ENCODE measurements at places on chromosomes 2 and 18.

DNA sequence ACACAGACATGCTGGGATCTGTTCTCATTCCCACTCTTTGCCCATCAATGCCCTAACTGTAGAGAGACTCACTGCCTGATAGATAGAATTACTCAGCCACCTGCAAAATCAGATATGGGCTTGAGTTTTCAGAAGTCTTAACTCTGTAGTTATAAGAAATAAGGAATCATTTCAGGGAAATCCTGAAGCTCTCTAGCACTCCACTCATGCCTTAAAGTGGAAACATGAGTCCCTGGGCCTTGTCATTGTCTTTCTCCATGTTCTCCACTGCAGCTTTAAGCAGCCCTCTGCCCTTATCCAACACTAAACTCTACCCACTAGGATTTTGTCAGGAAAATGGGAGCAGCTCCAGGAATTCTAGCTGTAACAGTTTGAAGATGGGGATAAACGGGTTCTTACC, 192.5 kb downstream of the SNTG2 start:
- DNase-seq: no peak

DNA sequence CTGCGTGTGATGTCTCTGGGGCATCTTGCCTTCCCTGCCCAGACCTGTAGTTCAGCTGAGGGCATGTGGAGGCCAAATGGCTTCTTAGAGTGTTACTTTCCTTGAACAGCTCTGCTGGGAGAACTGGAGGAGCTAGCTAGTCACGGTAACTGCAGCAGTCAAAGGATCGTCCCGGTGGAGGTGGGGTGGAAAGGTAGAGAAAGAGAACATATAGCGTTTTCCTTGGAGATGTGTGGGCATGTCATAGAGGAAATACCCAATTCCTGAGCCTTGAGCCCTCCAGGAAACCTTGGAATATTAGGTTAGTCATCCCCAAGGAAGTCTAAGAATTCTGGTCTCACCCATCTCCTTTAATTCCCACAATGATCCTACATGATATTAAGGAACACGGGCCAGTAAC, 33.5 kb upstream of the IL37 start:
- DNase-seq: no peak

DNA sequence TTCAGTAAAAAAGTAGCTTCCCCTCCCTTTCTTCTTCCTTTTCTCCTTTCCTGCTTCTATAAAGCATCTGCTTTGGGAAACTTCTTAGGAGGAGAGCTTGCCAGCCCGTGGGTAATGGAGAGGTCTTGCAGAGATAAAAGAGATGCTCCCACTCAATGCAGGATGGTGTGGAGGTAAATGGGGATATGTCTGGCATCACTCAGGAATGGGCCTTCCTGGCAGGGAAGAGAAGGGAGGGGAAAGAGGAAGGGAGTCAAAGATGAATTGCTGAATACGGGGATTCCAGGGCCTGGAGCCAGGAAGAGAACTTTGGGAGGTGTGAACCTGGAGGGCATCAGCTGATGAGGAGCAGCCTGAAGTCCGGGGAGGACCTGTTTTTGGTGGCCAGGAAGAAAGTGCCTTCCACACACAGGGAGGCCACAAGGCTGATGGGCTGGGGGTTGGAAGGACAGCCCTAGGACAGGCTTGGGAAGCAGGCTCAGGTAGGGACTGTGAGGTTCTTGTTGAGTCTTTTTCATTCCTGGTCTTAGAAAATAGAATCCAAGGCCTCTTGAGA, 25.2 kb downstream of the IL1B start:
- no peak for DNase-seq

DNA sequence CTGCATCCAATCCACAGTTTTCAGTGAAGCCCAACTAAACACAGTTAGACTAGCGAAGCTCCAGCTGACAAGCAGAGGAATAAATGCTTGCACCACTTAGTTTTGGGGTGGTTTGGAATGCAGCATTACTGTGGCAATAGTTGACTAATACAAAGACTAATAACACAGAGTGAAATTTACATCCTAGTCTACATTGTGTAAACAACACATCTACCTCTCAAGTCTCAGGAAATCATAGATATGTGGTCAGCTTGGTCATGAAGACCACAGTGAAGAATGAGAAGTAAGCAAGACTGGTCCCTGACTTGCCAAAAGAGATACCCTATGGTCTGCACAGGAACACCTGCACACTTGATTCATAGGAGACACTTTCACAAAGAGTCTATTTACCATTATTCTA, 155.1 kb upstream of the TANK start:
- no peak for DNase-seq

DNA sequence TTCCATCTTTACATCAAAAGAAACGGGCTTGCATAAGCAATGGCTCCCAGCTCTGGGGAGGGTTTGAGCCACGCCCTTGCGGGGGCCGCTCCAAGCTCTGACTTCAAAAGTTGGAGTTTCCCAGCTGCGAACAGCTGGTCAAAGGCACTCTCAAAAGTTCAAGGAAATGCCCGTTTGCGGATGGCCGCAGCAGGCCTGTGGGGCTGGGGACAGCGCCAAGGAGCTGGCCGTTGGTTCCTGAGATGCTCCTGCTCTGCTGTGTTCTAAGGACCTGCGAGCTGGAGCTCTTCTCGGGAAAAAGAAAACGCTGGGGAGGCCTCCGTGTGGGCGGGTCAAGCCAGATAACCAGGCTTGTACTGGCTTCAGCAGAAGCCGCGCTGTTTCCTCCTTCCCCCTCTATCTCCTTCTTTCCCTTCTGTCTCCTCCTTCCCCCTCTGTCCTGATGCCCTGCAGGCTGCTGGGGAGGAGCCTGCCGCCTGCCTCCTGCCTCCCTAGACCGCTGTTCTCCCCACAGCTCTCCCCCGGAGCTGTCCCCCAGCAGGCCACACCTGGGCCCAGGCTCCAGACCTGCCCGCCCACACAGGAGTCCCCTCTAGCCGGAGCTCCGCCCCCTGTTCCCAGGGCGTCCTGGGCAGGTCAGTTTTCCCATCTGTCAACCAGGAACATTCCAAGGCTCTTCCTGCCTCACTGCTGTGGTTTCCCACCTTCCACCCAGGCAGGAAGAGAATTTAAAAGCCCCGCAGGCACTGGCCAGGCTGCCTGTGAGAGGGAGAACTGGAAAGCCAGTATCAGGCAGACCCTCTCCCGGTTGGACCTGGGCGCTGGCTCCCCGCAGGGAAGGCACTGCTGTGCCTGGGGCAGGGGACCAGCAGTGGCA, 14.1 kb downstream of the KLF11 start:
- DNase-seq: peak; percentile 75

DNA sequence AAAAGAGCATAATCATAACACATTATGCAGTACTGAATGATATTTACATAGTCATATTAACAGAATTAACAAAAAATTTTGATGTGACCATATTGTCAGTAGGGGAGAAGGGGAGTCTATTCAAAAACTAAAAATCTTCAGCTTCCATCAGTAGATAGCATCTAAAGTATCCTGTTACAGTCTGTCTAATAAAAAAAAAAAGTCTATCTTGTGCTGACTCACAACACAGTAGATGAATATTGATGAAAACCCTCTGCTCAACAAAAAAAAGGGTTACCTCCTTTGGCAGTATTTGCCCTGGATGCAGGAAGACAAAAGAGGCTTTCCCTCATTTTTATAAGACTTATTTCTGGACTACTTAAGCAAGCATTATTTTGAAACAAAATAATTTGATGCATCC, 27.3 kb downstream of the GRB14 start:
- no peak for DNase-seq

DNA sequence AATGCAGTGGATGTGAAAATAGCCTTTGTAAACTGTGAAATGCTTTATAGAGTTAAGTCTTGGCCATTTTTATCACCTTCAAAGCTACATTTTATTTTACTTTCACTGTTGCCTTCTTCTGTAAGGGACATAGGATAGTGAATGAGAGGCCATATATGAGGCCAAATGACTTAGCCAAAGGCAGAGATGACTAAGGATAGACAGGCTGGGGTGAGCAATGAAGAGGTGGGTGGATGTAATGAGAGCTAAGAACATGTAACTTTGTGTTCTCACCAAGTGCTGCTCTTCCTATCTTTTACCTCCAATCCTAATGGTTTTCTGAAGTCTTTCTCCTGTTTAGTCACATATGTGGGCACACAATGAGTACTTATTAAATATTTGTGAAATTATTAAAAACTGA, 101.9 kb downstream of the MBD5 start:
- peak; percentile 10 for DNase-seq

DNA sequence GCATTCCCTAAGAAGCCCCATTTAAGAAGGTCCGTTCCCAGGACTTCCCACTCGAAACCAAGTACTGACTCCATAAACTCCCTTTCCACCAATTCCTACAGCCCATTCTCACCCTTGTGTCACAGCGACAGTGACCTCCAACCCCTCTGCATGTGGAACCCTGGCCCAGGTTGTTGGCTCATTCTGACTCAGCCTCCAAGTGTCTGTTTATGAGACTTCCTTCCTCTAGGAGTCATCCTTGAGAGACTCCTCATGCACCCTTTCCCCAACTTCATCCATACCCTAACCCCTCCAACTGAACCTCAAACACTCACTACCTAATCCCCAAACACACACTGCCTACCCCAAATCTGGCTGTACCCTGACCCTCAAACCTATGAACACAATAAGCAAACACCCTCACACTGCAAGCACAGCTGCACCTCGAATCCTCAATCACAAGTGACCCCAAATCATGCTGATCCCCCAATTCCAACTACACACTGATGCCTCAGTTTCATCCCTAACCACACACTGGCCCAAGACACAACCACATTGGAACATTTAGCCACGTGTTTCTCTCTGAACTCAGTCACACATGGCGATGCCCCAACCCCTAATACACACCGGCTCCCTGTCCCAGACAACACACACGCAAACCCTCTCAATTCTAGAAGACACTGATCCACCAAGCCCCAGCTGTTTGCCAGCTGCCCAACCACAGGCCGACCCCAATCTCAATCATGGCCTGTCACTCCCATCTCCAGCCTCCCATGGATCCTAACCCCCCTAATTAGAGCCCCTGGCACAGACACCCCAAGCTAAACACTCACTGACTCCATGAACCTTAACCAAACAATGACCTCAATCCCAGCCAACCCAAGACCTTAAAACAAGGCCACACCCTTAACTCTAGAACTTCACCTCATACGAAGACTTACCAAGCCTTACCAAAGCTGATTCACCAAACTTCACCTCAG, 219.6 kb downstream of the CYP26B1 start:
- no peak for DNase-seq

DNA sequence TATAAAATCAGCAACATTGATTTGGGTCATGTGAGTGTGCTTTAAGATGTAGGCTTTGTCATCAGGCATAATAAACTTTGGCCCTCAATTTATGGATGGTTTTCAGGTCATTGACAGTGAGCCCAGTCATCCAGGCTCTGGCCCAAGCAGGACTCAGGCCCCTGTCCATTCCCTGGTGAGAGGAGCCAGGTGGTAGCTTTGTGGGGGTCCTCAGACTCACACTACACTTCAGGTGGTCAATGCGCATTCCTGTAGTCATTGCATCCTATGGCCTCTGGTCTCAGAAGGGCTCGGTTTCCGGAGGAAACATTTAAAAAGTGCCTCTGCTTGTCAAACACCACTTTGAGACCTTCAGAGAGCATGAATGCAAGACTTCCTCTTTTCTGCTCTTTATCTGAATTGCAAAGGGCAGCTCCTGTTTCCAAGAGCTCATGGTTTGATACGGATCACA, 20.2 kb downstream of the LGALSL start:
- no peak for DNase-seq

DNA sequence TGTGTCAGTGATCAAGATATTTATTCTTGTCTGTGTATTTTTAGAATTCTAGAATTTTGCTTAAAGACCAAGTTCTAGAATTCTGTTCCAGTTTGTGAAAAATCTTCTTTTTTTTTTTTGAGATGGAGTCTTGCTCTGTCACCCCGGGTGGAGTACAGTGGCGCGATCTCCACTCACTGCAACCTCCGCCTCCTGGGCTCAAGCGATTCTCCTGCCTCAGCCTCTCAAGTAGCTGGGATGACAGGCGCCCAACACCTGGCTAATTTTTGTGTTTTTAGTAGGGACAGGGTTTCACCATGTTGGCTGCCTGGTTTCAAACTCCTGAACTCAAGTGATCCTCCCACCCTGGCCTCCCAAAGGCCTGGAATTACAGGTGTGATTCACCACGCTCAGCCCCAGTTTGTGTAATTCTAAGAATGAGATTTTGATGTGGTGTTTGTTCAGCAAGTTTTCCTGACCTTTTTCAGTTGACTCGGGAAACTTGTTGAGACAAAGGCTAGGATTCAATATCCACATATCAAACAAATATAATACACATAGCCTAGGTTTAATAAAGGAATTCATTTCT, 3.6 kb downstream of the EIF5B start:
- DNase-seq: no peak

DNA sequence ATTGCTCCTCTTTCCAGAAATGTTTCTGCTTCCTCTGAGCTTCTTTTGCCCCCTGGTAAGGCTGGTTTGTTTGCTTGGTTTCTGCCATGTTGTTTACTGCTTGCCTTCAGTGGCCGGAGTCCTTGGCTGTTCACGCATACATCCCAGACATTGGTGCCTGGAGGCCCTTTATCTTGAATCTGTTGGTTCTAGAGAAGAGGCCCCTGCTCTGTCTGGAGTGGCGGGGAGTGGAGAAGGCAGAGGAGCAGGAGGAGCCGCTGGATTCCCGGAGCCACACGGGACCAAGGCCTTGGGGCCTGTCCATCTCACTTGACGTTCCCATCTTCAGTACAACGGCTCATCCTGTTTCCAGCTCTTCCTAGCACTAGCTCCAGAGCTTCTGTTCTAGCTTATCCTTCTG, 77.2 kb upstream of the PXDN start:
- DNase-seq: no peak

- peak; percentile 24 for DNase-seq
Observed at GRCh38 chr18:1665079-1665478, 760.4 kb downstream of the ADCYAP1 start.

GRCh38 chr2:155235710-155236109, 537.2 kb downstream of the KCNJ3 start:
- no peak for DNase-seq

GRCh38 chr18:28767727-28768211, 590.8 kb upstream of the CDH2 start:
- peak; percentile 53 for DNase-seq

DNA sequence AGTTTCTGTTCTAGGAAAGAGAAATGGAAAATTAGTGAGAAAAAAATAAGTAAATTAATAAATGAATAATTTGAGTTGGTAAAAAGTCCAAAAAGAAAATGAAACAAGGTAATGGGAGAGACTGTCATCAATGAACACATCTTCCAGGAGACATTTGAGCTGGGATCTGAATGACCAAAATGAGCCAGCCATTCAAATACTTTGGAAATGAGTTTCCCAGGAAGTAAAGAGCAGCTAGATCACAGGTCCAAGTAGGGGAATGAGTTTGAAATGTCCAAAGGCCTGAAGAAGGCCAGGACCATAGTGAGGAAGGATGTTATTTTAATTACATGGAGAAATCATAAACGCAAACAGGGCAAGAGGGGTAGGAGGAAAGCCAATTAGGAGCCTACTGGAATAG, 6.6 kb upstream of the DNAH7 start:
- DNase-seq: no peak
